T1000 (cell line): ENCODE measurements at places on chromosomes 16 and 17.

- no peak for DNase-seq
Measured at GRCh38 chr16:10981697-10982216, 37.4 kb downstream of the CLEC16A start.

- no peak for DNase-seq
Measured at GRCh38 chr16:69133373-69133954, 1.0 kb downstream of the UTP4 start.

- DNase-seq: no peak
Measured at GRCh38 chr17:42233156-42233555, 38.9 kb upstream of the GHDC start.

DNA sequence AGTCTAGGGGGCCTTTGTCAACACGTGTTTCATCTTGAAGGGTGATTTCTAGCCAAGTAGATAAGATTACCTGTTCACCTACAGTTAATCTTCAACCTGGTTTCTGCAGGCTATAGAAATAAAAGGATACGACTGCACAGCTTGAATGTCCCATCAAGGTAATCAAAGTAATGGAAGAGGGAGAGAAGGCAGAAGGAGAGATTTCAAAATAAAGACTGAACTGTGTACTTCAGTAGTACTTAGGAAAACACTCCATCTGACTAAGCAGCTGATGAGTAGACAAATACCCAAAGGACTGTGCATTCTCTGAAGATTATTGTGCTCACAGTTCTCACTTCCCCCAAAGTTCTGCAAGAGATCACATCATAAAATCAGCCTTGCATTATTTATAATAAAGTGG, 5.8 kb upstream of the RFFL start:
- no peak for DNase-seq

- no peak for DNase-seq
Measured at GRCh38 chr16:78211946-78212345, 112.5 kb downstream of the WWOX start.

- no peak for DNase-seq
Measured at GRCh38 chr17:13036751-13037150, 18.9 kb upstream of the ELAC2 start.

- DNase-seq: no peak
Measured at GRCh38 chr17:6110592-6110991, 40.4 kb downstream of the WSCD1 start.

DNA sequence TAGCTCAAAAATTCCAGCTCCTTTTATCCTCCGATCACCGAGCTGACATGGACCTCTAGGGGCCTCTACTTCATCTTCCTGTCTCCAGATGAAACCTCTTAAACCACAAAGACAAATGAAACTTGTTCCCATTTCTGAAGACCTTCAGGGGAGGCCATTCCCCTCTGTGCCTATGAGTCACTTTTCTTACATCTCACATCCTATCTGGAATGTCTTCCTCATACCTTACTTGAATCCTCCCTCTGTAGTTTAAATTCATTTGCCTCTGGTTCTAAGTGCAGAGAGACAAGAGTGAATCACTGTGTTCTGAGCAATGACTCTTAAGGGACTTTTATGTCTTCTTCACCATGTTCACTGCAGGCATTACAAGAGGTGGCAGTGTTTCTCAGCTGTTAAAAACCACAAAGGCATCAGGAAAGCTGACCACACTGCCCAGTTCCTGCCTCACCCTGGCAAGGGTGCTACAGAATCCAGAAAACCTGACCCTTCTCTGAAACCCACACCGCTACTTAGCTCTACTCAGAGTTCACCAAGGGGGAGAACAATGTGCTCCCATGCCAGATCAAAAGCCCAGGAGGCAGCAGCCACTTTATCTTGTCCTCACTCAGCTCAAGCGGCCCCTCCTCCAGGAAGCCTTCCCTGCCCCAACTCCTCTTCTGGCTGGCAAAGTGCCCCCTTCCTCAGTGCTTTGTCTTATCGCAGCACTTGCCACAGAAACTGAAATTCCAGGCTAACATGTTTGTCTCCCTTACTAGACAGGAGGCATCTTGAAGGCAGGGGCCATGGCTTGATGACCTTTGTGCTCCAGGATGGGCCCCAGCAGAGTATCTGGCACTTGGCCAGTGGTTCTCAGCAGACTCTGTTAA, 6.4 kb downstream of the CUEDC1 start:
- peak; percentile 88 for DNase-seq

DNA sequence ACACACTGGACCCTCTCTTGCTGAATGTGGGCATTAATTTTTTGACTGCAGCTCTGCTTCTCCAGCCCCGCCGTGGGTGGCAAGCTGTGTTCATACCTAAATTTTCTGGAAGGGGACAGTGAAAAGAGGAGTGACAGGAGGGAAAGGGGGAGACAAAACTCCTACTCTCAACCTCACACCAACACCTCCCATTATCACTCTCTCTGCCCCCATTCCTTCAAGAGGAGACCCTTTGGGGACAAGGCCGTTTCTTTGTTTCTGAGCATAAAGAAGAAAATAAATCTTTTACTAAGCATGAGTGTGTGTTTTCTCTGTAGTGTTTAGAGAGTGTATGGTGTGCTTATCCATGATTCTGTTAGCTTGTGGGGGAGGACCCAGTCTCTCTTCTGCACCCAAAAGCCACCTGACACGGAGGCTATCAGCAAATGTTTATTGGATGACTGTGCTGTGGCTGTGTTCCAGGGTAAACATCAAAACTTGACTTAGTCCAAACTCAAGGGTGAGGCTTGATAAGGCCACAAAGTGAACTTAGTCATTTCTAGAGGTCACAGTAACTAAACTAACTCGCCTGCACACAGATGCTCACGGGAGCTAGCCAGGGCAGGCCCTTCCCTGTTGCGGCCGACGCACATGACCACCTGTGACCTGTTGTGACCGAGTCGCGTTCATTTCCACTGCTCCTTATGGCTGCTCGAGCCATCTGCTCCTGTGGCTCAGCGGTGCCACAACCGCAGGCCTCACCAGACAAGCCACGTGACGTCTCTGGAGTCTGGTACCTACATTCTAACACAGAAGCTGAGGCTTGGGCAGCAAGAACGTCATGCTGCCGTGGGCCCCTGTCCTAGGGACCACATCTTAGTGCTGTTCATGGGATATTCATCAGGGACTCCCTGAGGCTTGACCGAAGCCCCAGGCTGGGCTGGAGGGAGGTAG, 9.8 kb upstream of the MED11 start:
- DNase-seq: no peak

DNA sequence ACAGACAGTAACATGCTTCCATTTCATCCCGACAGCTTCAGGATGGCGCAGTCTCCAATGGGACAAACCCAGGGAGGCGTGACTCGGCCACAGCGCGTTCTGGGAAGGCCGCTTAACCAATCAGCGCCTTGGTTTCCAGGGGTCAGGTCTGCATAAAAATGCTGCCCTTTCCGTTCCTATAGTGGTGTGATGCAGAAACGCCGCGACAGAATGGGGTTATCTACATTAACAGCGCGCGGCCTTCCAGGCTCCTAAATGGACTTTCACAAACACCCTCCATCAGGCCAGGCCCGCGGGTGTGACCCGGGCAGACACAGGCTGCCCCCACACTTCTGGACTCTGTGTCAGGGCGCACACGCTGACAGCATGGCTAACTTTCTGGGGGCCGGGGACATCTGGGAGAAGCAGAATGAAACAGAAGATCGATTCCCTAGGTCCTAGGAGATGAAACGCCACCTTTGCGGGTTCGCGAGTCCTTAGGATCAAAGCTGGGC, 792 bp downstream of the TMEM231 start:
- peak; percentile 66 for DNase-seq

DNA sequence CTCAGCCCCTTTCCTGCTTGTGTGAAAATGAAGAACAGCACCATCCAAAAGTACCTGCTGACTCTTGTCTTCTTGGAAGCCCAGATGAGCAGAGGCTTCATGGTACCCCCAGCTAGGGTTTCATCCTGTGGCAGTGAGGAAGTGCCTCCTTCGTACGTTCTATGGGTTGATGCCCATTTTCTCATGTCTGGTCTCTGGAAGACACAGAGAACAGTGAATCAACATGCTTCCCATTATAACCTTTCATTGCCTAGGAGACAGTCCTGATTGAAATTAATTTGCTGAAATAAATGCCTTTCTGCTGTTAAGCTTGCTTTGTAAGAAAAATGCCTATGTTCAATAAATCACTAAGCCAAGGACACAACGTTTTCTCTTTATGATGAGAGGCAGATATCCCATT, 36.5 kb downstream of the RCVRN start:
- no peak for DNase-seq

DNA sequence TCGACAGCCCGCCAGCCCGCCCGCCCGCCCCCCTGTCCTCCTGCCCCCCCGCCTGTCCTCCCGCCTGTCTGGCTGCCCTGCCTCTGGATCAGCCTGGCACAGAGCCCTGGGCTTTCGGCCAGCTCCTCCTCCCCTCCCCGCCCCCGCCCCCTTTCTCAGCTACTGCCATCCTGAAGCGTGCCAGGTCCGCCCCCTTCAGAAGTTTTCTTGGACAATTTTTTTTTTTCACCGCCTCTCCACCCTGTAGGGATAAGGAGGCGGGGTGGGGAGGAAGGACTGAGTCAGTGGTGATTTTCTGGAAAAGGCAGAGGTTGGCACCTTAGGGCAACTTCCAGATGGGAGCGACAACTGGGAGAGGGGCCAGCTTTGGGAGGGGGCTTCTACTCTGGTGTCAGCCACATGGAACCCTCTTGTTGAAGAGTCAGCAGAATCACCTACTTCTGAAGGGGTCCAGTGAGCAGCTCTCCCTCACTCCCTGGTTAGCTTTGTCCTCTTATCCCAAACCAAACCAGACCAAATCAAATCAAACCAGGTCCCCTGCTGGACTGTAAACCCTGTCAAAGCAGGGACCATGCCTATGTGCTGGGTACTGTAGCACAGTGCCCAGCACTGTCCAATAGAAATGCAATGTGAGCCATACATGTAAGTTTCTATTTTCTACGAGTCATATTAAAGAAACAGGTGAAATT, 19.7 kb downstream of the IGF2BP1 start:
- no peak for DNase-seq

DNA sequence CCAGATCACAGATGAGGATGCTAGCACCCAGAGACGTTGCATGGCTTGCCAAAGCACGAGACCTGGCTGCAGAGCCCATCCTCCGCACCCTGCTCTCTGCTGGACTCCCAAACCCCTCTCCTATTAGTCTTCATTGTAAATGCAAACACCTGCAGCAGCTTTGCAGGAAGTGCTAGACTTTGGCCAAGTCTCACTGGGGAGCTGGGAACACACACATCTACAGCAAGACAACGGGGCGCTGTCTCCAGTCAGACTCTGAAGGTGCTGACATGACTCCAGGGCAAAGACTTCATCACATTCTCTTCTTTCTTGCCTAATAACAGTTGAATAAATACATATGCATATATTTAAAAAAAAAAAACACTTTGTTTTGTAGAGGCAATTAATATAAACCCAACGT, 43.8 kb downstream of the CYTH1 start:
- DNase-seq: no peak

DNA sequence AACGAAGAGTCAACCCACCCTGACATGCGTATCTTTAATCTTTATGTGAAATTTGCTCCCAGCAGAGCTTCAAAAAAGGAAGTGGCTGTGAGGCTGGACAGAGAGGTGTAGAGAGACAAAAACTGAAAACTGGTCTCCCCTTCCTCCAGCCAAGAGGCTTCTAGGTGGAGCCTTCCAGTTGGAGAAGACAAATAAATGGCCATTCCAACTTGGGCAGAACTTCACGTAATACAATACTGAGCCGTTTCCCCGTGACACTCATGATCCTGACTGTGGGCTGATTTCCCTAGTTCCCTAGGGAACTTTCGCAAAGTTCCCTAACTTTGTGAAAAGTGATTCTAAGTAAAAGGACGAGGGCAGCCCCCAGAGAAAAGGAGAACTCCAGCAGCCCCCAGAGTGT, 78.8 kb downstream of the ZFHX3 start:
- no peak for DNase-seq

DNA sequence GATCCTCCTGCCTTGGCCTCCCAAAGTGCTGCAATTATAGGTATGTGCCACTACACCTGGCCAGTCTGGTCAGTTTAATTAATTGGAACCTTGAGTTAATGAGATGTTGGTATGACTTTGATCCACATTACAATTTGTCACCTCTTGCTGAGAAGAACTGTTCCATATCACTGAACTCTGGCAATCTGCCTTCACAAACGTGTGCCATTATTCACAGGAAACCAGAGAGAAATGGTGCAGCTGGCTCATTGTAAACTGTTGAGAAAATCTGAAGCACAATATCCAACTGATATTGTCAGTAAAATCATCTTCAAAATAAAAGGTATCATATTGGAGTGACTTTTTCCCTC, 39.3 kb upstream of the YPEL2 start:
- no peak for DNase-seq

GRCh38 chr16:81204798-81205680, 33.5 kb upstream of the BCO1 start:
- DNase-seq: no peak

DNA sequence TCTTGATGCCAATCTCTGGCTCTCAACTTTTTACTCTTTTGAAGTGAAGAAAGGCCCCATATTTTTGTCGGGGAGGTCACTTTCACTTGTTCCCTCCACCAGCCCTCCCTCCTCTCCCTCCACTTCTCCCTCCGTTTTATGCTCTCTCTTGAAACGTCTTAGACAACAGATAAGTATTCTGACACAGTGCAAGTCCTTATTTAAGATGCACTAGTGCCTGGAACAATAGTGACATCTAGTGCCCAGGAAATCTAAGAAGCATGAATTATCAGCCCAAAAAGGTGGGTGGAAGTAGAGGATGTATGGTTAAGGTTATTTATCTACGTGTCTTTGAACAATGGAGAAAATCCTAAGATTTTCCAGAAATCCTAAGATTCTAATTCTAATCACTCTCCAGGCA, 17.9 kb downstream of the PSME3IP1 start:
- no peak for DNase-seq

DNA sequence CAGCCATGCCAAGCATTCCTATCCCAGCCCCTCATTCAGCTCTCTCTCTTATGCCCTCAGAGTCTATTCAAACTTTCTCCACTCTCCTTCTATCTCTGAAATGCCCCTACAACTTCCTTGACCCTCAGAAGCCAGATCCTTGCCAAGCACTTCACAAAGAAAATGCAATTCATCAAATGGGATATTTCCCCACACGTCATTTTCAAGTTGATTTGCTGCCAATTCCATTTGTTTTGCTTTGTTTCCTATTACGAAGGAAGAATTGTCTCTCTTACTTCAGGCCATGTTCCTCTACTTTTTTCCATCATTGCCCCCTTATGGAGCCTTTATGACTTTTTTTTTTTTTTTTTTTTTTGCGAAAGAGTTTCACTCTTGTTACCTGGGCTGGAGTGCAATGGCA, 9.2 kb upstream of the ALOX12 start:
- DNase-seq: no peak

DNA sequence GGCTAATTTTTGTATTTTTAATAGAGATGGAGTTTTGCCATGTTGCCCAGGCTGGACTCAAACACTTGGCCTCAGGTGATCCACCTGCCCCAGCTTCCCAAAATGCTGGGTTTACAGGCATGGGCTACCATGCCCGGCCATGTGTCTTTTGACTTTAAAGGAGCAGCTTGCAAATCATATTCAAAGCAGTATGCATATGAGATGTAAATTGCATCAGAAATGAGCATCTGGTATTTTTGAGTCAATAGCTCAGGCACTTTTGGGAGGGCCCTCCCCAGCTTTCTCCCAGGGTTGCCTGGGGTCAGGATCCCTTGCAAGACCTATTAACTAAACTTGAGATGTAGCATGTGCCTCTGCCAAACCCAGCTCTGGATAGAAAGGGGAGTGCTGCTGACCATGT, 21.5 kb downstream of the EPOP start:
- DNase-seq: no peak
